ENCODE measurements at places on chromosomes 7 and 10.

DNA sequence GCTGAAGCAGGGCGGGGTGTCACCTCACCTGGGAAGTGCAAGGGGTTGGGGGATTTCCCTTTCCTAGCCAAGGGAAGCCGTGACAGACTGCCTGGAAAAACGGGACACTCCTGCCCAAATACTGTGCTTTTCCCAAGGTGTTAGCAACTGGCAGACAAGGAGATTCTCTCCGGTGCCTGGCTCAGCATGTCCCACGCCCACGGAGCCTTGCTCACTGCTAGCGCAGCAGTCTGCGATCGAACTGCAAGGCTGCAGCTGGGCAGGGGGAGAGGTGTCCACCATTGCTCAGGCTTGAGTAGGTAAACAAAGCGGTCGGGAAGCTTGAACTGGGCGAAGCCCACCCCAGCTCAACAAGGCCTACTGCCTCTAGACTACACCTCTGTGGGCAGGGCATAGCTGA lies 80.9 kb upstream of the DNAJB12 start:
- no peak for DNase-seq

DNA sequence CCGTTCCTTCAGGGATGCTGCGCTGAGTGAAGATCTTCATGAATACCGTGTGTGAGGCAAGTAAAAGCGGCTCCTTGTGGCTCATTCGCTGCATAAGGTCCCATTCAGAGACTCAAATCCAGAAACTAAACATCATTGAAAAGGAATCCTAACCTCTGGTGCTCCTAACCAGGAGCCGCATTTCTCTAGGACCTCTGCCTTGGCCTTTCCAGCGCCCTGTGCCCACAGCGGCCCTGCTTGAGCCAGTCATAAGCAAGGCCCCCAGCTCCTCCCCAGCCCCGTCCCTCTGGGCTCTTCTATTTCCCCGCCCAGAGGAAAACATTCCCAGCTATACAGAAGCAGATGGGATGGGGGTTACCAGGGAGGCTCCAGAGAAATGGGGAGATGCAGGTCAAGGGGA lies 42.6 kb upstream of the INSIG1 start:
- no peak for DNase-seq

DNA sequence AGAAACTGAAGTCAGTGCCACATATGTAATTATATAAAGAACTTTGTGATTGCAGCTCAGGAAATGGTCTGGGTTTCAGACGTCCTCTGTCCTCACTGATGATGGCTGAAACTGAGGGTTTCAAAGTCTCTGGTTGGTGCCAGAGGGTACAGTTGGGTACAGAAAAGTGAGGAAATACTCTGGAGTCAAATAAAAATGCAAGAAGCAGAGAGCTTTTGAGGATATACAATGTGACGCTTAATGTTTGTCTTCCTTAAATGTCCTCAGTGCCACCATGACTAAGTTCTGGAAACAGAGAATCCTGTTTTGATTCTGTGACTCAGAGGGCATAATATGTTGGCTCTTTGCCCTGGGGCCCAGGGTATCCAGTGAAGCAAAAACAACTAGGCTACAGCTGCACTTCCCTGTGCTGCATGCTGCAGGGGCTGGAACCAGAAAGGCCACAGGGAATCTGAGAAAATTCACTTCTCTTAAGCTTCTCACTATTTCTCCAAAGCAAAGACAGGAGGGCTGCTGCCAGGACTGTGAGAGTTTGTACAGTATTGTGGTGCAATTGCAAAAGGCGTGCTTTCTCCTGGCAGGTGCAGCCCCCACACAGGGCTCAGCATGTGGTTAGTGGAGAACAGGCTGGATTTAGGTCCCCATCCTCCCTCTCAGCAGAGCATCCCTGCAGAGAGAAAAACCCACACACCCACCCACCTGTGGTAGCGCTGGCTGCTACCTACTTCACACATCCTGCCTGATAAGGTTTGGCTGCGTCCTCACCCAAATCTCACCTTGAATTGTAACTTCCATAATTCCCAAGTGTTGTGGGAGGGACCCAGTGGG lies 169.5 kb upstream of the SVIL start:
- peak; percentile 55 for DNase-seq

DNA sequence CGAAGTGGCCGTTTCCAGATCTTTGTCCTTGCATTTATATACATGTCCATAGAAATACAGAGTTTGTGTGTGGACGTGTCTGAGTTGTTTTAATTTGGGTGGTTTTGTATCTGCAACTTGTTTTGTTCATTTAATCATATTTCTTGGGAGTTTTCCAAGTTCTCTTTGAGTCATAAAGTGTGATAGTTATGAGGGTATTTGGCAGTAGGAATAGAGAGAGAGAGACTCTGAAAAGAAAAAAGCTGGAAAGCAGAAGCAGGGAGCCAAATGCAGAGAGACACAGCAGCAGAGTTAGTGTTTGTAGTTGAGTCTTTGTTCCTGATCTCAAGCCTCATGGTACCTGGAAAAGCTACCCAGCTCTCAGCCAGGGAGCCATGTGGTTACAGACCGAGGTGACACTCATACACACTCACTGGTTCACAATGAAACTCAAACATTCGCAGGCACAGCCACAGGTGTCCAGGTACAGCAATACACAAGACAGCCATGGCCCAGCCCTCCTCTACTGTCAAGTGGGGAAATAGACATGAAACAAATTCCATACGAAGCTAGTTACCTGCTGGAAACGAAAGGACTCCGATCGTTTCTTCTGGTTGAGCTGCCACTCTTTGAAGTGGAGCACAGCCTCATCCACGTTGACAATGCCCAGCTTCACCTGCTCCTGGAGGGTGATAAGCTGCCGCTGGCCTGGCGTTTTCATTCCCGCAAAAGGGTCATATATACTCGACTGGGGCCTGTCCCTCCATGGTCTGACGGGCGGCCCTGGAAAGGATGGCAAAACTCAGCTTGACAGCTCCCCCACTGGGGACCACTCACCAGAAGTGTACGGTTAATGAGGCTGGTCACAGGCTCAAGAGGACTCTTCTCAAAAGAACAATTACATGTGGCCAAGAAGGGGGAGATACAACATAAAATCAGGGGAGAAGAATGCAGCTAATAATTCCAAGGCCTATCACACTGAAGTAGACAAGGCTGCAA lies 33.3 kb upstream of the TM9SF3 start:
- no peak for DNase-seq

GRCh38 chr10:73871295-73872189 lies 2.8 kb downstream of the CAMK2G start:
- no peak for DNase-seq

GRCh38 chr10:133110133-133110532 lies 22.4 kb downstream of the ADGRA1 start:
- no peak for DNase-seq

DNA sequence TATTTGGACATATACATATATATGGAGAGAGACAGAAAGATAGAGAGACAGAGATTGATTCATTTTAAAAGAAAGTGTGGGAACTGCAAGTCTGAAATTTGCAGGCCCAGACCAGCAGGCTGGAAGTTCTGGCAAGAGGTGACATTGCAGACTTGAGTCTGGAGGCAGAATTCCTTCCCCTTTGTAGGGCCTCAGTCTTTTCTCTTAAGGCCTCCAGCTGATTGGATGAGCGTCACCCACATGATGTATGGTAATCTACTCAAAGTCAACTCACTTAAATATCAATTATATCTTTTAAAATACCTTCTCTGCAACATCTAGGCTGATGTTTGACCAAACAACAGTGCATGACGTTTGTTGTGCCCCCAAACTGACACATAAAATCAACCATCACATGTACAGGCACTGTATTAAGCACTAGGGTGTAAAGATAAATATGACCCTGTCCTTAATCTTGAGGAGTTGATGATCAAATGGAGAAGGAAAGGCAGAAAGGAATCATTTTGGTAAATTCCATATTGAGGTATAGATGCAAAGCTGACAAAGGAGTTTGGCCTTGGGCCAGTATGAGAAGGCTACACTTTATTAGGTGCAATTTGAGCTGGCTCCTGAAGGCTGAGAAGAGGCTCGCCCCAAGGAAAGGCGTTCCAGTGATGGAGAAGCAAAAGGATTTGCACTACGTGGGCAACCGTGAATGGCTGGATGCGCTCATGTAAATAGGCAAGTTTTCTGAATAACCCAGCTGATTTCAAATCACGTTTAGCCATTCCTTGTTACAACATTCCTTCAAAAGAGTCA lies 52.6 kb downstream of the BPGM start:
- no peak for DNase-seq

- DNase-seq, result no peak
Observed at GRCh38 chr10:13613519-13613918, 26.8 kb downstream of the PRPF18 start.

DNA sequence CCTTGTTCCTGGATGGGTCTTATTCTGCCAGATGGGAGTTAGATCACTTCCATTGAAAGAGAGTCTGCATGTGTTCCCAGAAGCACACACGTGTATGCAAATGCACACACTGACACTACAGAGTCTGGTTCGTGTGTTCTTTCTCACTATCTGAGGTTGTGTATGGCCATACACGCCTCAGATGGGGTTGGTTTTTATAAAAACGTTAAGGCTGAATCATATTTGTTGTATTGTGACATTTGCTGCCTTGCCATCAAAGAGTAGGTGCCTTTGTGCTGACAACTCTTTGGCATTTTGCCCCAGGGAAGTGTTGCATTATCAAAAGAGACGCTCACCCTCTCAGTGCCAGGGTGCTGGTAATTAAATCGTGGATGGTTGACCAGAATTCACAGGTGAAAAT lies 37.7 kb upstream of the HDAC9 start:
- DNase-seq, result no peak

GRCh38 chr10:101485681-101486554 lies 102.1 kb downstream of the POLL start:
- DNase-seq, result no peak

DNA sequence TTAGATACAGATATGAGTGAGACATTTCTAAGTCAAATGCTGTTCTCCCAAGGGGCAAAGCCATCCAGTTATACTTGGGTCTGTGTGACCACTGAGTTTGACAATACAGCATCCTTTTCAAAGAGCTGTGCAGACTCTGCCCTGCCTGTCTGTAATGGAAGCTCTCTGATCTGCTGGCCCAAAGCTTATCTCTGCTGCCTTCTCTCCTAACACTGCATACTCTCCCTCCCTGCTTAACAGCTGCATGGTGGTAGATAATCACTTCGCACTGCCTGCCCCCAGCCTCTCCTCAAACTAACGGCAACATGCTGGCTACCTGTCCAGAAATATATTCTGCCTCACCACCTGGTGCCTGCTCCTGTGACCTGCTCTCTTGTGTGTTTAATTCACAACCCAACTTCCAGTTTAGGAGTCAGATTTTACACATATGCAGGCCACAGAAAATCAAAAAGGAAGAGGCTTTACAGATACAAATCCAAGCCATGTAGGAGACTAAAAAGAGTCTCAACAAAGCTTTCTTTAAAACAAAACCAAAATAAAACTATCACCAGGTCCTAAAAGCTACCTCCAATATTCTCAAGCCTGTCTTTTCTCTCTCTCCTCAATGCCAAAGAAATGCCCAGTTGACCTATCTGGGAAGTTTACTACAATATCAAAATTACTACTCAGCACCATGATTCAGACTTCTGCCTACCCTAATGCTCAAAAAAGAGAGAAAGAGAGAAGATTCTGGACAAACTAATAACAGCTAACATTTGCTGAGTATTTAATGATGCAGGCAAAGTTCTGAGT lies 145.6 kb downstream of the RELN start:
- no peak for DNase-seq

- no peak for DNase-seq
Observed at GRCh38 chr7:132500727-132501440, 75.4 kb downstream of the PLXNA4 start.

DNA sequence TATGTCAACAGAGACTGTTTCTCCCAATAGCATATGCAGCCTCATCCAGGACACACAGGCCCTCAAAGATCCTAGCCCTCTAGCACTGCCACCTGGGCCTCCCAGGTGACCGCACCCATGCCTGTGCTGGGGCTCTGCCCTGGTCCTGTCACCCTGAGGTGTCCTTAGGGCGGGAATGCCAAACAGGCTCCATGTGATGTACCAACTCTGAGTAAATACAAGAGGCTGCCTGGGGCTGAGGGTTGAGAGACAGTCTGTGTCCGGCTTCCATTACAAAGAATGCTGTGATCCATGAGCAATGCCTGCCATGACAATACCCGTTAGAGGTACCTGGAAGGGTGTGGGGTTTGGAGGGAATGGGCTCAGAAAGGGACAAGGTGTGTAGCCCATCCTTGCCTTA lies 83.0 kb upstream of the KAT6B start:
- no peak for DNase-seq

GRCh38 chr7:151680810-151681209 lies 161.1 kb upstream of the RHEB start:
- no peak for DNase-seq

- DNase-seq, result no peak
Observed at GRCh38 chr10:29329420-29329819, 40.5 kb downstream of the LYZL1 start.

GRCh38 chr10:18424200-18424599 lies 227.2 kb downstream of the NSUN6 start:
- no peak for DNase-seq

DNA sequence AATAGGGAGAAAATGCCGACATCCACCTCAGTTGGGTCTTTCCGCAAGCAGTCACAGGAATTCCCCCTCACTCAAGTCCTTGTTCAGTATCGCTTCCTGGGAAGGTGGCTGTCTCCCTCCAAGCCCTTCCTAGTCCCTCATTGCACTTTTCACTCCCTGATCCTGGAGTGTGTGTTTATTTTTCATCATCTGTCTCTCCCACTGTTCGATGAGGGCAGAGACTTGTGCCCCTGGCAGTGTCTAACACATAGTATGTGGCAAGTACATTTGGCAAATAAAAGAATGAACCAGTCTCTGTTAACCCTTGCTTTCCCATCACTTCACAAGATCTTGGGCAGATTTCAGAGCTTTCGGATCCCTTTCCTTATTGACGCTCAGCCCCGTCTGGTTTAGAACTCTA lies 24.0 kb upstream of the CACUL1 start:
- no peak for DNase-seq

DNA sequence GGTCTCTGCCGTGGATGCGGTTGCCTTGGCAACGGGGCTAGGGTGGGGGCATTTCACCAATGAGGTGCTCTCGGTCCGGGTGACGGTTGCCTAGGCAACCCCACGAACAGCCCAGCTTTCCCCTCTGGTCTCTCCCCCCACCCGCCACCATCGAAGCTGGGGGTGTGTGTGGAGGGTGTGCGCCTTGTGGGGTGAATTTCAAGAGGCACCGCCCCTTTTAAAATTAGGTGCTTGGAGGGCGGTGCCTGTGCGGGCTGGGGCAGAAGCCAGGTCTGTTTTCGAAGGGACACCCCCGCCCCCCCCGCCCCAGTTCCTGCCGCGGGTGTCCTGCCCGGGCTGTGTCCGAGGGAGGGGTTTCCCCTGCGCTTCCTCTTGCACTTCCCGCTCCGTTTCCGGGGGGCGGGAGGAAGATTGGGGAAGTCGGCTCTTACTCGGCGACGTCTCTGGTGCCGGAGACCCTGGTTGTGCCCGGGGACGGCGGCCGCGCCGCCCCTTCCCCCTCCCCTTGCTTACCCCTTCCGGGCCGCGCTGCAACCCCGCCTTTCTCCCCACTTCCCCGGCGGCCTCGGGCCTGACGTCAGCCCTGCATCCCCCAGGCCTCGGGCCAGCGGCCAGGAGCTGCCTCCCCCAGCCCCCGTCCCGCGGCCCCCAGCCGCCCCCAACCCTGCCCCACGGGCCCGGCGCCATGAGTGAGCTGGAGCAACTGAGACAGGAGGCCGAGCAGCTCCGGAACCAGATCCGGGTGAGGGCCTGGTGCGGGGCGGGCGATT lies 2.2 kb downstream of the GNB2 start:
- peak; percentile 79 for DNase-seq
